Tongue (tissue), 3 donors: ENCODE measurements at places on chromosomes 1 and 21. TPM values are rescaled to one million over a fixed set of nuclear protein-coding genes. Genes with fewer than 3 reads are reported as not detected.

DNA sequence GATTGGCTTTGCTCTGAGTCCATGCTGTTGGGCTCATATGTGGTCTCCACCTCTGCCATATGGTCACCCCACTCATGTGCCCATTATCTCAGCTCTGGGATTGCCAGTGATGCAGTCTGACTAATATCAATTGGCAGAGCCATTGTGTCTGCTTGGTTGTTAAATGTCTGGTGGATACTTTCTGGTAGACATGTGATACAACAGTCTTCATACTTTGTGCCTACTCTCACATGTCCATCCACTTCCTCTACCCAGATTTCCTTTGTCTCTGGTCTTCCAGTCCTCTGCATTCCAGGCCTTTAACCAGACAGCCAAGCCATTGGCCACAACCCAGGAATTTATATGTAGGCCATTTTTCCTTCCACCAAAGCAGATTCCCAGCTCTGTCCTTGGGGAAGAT is 30.8 kb upstream of the DIPK1A start:
- DNase-seq = no peak

- DNase-seq = no peak
These were observed 62.5 kb downstream of the SLC16A1 start for GRCh38 chr1:112893288-112894009.

DNA sequence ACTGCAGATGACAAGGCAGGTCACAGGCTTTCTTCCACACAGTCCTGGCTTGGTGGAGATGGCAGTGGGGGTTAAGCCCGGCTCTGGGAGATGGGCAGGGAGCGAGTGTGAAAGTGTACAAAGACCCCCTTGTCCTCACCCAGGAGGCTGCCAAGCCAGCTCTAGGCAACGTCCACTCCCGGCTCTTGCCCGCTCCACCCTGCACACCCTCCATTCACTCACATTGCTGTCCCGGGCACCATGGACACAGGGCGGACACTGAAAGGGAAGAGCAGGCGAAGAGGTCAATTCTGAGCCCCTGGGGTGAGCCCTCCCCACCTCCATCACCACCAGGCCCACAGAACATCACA is 8.9 kb downstream of the COL16A1 start:
- peak; percentile 44 for DNase-seq

GRCh38 chr1:7654725-7655124 is 116.4 kb upstream of the VAMP3 start:
- DNase-seq = no peak

DNA sequence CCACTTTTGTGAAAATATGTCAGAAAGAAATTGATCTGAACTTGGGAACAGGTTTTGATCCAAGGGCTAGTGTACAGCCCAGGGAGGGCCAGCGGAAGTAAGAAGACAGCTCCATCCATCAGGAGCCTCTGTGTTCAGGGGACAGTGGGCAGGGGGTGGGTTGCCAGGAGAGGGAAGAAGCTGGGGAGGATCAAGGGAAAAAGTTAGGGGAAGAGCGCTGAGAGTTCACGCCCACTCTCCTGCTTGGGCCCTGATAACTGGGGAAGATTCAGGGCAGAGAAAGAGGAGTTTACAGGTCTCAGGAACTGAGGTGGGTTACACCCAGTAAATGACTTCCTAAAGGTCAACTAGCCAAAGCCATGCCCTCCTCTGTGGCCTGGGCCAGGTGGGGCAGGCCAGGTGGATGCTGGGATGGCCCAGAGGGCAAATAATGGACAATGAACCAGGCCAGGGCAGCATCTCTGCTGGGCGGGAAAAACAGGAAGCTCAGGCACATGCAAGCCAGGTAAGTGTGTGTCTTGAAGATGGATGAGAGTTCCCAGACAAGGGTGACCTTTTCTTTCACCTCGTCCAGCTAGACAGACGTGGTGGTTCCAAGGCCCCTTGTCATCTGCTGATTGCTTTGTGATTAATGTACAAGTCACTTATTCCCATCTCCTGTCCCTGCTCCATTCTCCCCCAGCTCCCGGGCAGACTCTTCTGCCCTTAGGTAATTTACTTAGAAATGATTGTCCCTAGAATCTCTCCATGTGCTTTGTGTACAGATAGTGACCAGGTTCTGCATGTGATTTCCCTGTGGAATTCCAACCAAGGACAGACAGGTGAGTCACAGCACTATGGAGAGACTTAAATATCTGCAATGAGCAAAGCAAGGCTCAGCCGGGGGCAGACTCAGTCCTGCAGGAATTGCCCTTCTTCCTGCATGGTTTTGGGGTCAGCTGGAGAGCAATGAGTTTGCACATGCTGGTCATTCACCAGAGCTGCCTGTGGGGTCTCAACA is 57.0 kb downstream of the MDM4 start:
- DNase-seq = no peak

DNA sequence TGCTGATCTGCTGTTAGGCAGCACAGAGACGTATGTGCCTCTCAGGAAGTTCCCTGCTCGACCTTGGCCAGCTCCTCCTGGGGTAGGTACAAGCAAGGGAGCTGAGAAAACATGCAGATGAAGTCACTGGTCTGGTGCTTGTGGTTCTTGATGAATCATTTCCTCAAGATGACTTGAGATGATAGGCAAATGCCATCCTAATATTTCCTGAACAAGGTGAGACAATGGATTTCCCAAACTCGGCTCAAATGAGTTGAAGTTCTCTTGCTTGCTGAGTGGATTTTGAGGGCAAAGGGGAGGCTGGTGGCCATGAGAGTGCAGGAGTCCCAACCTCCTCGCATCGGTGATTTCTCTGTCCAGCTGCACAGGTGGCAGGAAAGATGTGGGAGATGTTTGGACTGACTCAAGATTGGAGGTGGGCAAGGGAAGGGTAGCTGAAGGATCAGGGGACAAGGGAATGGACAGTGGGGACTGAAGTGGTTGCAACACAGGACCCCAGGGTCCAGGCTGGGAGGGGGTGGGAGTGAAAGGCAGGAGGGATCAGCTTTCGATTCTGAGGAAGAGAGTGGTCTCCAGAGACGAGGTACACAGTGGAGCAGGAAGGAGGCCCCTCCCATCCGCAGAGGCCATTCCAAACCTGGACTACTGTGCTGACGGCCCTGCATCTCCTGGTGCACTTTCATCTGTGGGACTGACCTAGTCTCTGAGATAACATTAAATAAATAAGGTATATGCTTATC is 63.9 kb downstream of the CAPN2 start:
- DNase-seq = no peak

DNA sequence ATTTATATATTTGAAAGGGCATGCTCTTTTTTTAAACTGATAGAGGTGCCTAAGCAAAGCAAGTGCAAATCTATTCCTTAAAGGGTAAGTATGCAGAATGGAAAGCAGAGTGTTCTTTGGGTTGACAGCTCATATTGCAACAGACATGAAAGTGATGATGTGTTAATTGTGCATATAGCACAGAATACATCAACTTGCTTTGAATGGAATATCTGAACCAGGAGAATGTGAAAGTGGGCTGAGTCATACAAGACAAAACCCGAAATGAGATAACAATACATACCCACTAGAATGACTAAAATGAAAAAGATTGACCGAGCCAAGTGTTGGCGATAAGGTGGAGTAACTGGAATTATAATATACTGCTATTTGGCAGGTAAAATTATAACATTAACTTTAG is 4.3 kb downstream of the CR1 start:
- DNase-seq = no peak

GRCh38 chr1:160800142-160800541 is 4.2 kb downstream of the LY9 start:
- DNase-seq = no peak

- DNase-seq = peak; percentile 57
These were observed 20.9 kb upstream of the PLEKHG5 start for GRCh38 chr1:6512245-6512907.

DNA sequence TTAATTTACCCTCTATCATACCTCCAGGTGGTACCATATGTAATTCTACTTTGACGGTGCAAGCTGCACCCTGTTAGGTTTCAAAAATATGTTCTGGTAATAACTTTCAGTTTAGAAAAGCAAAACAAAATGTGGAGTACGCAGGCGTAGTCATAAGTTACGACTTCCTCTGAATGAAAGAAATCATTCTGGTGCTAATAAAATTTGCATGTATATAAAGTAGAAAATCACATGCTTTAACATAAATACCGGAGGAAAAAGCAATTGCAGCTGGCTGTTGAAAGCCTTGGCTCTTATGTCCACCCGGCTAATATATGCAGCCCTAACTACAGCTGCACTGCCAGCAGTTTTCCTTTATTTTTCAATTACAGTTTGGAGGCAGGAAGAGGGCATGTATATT is 65.2 kb upstream of the TMPRSS15 start:
- peak; percentile 11 for DNase-seq

- peak; percentile 70 for DNase-seq
These were observed 266.9 kb downstream of the PTPRU start for GRCh38 chr1:29502911-29503840.

DNA sequence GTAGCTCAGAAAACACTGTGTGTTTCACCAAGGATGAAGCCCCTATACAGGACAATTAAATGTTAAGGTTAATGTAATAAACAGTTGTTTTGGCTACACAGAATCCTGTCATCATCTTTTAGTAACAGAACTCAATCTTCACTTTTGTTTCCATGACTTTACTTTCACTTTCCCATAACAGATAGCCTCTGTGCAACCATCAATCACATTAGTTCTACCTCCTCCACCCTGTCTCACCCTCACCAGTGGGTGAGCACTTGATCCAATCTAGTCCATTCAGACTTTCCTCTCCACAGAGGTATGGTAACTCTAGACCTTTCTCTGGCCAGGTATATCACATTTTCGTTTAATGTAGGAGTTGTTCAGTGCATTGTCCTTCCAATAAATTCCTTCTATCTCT is 1018.5 kb downstream of the ADGRL2 start:
- DNase-seq = no peak

- no peak for DNase-seq
These were observed 123.2 kb downstream of the SLC30A10 start for GRCh38 chr1:219805191-219805590.

- DNase-seq = no peak
These were observed 3.3 kb downstream of the ZBTB37 start for GRCh38 chr1:173871500-173871899.

- DNase-seq = no peak
These were observed 417.1 kb downstream of the SETD4 start for GRCh38 chr21:35643176-35643575.

GRCh38 chr1:56206391-56206790 is 373.0 kb downstream of the PLPP3 start:
- no peak for DNase-seq

GRCh38 chr1:112044745-112045144 is 55.3 kb upstream of the KCND3 start:
- no peak for DNase-seq

DNA sequence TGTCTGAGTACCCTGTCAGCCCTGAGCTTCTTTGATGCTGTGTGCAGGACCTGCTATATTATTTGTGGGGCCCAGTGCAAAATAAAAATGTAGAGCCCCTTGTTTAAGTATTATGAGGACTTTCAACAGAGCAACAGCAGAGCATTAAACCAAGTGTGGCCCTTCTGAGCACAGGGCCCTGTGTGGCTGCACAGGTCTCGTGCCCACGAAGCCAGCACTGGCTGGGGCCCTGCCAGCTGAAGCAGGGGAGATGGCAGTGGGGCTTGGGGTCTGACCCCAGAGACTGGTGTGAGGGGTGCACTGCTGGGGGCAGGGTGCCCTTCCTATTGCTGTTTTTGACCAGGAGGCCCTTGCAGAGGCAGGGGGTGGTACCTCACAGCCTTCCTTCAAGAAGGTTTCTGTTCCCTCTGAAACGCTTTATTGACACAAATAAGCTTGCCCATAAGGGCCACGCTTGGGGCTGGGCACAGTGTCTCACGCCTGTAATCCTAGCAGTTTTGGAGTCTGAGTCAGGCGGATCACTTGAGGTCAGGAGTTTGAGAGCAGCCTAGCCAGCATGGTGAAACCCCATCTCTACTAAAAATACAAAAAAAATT is 2.2 kb upstream of the SEMA4A start:
- no peak for DNase-seq

DNA sequence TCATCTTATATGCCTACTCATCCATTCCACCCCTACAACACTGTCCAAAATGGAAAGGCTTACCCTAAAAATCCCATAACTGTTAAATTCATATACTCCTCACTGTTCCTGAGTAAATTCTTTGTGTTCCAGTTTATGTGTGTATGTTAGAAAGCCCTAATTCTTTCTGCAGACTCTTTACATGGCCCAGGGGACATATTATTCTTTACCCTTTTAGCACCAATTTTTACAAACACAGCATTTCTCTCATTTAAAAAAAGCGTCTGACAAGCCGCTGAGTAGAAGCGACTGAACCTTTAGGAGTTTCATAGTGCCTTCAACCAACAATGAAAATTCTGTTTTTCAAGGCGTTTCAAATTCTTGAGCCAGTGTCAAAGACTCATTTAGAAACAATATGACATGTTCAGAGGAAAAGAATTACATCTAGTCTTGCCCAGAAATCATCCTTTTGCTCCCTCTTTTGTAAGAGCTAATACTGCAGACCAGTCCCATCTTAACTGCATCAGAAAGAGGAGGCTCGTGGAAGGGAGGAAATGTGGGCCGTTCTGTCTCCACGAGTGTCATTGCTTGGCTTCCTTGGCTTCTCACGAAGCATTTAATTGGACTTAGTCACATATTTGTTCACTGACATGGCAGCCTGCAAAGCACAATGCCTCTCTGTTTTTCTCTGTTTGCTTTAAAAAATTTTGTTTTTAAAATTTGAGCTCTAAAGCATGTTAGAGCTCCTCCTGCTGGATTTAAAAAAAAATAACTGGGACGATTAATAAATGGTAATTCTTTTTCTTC is 21.3 kb upstream of the C1orf105 start:
- peak; percentile 95 for DNase-seq

GRCh38 chr1:199944986-199945385 is 82.5 kb upstream of the NR5A2 start:
- no peak for DNase-seq

DNASE2B gene
- total RNA-seq = 2.1 TPM

CCDC27 gene
- not detected for total RNA-seq

RUNX1 gene
- 12.6 TPM for total RNA-seq

CD1E gene
- not detected for total RNA-seq

KNCN gene
- total RNA-seq = not detected

EFNA1 gene
- total RNA-seq = 25.4 TPM

TRABD2B gene
- total RNA-seq = 1.5 TPM

HTR6 gene
- not detected for total RNA-seq

ATP6V1G3 gene
- total RNA-seq = not detected
